ENCODE measurements at places on chromosomes 2 and 18.

DNA sequence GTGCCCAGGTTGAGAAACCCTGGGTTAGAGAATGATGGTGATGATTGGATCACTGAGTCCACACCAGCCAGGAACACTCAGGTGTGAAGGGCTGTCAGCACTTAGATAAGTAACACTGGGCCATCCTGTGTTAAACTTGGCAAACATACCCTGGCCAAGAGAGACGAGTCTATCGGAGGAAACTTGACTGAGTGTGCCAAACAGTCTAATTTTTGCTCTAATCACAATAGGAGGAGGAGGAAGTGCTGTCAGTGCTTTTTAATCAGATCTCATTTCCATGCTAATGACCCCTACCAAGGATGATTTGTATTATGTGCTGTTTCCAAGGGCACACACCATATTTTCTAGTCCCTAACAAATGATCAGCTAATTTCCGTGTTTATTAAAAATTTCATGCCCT is 63.8 kb upstream of the SEC11C start:
- no peak for DNase-seq

- DNase-seq, result no peak
These were observed 171.2 kb downstream of the SP3 start for GRCh38 chr2:173793709-173794565.

- DNase-seq, result no peak
These were observed 41.5 kb downstream of the SLC38A11 start for GRCh38 chr2:164913640-164914350.

- no peak for DNase-seq
These were observed 17.0 kb downstream of the SMAD7 start for GRCh38 chr18:48933578-48934414.

GRCh38 chr18:62614494-62614893 is 91.7 kb downstream of the ZCCHC2 start:
- no peak for DNase-seq

GRCh38 chr2:131143803-131144202 is 38.7 kb downstream of the PLEKHB2 start:
- no peak for DNase-seq
